ENCODE measurements at places on chromosomes 12 and 14. TPM values are rescaled to one million over a fixed set of nuclear protein-coding genes. Genes with fewer than 3 reads are reported as not detected.

Gene FBXW8
- 12.1 TPM for total RNA-seq

Gene NAV3
- total RNA-seq, result 1.6 TPM

Gene CD27
- total RNA-seq, result not detected

DNA sequence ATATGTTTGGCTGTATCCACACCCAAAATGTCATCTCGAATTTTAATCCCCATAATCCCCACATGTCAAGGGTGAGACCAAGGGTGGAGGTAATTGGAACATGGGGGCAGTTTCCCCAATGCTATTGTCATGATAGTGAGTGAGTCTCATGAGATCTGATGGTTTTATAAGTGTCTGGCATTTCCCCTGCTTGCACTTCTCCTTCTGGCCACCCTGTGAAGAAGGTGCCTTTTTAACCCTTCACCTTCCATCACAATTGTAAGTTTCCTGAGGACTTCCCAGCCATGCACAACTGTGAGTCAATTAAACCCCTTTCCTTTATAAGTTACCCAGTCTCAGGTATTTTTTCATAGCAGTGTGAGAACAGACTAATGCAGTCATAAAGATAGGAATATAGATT, 216.7 kb upstream of the SSTR1 start:
- H3K27me3 ChIP-seq, result no peaks in the 10 kb centered on the region
- no peak for DNase-seq
- H3K36me3 ChIP-seq, result no peaks in the 10 kb centered on the region
- no peak overlapping the region for H3K4me3 ChIP-seq
- H3K27ac ChIP-seq, result no peak overlapping the region

- no peak for DNase-seq
- no peaks in the 10 kb centered on the region for H3K4me1 ChIP-seq
- H3K4me3 ChIP-seq, result no peak overlapping the region
- no peak overlapping the region for H3K27ac ChIP-seq
- H3K36me3 ChIP-seq, result no peaks in the 10 kb centered on the region
Observed at GRCh38 chr12:105670672-105671071, 340.2 kb downstream of the C12orf75 start.

- no peaks in the 10 kb centered on the region for H3K4me1 ChIP-seq
- H3K4me3 ChIP-seq, result no peak overlapping the region
- H3K27me3 ChIP-seq, result peaks cover 47% of the 10 kb centered on the region
- no peak overlapping the region for H3K27ac ChIP-seq
- DNase-seq, result peak; percentile 8
Observed at GRCh38 chr14:93736378-93737014, 51.8 kb downstream of the PRIMA1 start.

Data from PC-3 (cell line).